Kidney capillary endothelial cell (primary cell): ENCODE measurements at places on chromosomes 11 and 22.

- no peak for DNase-seq
Observed at GRCh38 chr22:50739279-50739691, 1.3 kb downstream of the ACR start.

GRCh38 chr11:70489276-70489675, 90.9 kb downstream of the CTTN start:
- DNase-seq, result no peak

DNA sequence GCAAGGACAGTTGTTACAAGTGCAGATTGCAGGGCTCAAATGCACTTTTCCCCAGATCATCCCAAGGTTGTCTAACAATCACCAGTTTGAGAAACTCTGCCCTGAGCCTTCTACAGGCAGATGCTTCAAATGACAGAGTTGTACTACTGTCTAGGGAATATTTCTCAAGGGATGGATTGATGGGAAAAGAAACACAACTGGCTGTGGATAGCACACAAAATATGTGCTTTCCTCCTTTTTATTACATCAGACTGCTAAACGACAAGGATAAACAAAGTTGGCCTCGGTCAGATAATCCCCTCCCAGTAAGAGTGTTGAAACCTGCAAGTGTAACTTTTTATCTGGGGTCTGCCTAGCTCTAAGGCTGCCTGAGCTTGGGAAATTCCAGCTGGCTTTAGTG, 46.6 kb upstream of the SORL1-AS1 start:
- DNase-seq, result no peak

DNA sequence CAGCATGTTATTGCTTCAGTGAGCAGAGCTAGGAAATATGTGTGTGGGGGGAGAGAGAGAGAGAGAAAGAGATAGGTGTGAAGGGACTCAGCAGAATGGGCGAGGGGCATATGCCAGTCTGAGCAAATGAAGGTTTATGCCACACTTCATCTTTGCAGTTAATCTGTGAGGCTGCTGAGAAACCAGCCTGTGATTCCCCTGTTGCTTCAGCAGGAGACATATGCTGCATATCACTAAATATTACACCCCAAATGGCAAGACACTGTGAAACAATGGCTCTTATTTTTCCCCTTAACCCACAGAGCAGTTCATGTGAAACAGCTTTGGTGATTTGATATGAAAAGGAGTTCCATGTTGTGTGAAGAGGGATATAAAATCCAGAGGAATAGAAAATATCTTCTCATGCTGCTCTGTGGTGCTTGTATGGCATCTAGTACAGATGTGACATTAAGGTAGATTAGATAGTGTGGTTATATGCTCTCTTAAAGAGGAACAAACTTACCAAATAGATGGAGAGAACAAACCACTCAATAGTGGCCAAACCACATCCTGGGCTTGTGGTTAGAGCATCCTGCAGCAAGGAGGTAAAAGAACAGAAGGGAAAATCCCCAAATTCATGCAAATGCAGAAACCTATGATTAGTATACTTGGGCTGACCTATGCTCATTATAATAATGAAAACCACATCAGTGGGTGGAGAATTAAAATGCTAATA, 864.2 kb downstream of the FAM181B start:
- no peak for DNase-seq

GRCh38 chr11:44651535-44652155, 75.1 kb upstream of the TSPAN18 start:
- no peak for DNase-seq

DNA sequence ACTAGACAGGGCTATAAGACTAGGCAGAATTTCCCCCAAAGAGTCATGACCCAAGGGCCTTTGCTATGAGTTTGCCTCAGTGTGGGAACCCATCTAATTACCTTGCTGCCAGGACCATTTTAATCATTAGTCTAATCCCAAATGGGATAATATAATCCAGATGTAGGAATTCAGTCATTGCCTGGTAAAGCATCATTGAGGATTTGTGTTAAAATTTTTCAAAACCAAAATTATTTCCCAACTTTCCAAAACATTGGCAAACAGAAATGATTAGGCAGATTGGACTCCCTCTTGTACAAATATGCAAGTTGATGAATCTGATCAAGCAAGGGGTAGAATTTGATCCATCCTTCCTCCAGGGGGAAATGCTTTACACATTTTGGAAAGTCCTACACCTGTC, 16.2 kb upstream of the MMP13 start:
- no peak for DNase-seq

GRCh38 chr11:118572981-118573550, 857 bp downstream of the ARCN1 start:
- peak; percentile 35 for DNase-seq
